ENCODE measurements at places on chromosomes 7 and 10.

GRCh38 chr10:80477813-80478212, 23.7 kb downstream of the TSPAN14 start:
- DNase-seq = no peak

DNA sequence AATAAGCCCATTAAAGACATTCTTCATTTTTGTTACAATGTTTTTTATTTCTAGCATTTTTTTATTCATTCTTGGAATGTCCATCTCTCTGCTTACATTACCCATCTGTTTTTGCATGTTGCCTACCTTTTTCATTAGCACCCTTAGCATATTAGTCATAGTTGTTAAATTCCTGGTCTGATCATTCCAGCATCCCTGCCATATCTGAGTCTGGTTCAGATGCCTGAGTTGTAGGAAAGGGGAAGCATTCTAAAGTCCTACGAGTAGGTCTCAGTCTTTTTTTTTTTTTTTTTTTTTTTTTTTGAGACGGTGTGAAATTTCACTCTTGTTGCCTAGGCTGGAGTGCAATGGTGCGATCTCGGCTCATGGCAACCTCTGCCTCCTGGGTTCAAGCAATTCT, 19.7 kb upstream of the NRF1 start:
- no peak for DNase-seq

DNA sequence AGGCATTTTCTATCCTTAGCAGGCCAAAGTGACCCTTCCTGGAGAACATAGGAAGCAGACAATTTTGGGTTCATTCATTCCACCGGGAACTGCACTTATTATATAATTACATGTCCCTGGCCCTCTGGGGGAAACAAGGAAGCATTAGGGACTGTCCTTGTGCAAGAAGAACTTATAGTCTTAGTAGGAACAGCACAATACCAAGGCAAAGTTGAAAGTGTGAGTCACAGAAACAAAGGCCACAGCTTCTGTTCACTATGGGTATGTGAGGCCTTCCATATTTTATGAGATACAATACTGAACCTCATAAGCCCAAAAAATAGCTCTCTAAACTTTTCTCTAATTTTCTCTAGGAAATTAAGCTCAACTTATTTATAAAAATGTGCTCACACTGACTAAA, 18.4 kb upstream of the AKR1B10 start:
- no peak for DNase-seq

DNA sequence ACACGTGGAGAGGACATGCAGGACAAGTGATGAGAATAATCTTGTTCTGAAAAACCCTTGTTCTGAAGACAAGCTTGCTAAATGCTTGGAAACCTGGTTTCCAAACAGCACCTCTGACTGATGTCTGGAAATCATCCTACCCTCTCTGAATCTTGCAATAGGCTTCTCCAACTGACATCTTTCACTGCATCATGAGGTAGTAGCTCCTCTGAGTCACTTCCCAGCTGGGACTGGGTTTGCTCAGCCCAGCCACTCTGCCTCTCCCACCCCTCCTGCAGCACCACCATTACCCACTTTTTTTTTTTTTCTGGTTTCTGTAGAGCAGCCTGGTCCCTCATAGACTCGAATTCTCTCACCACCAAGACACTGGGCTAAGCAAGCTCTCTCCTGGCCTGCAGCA, 919.8 kb downstream of the GRID1 start:
- no peak for DNase-seq

GRCh38 chr7:93894426-93894825, 3.9 kb upstream of the TFPI2 start:
- DNase-seq = no peak

DNA sequence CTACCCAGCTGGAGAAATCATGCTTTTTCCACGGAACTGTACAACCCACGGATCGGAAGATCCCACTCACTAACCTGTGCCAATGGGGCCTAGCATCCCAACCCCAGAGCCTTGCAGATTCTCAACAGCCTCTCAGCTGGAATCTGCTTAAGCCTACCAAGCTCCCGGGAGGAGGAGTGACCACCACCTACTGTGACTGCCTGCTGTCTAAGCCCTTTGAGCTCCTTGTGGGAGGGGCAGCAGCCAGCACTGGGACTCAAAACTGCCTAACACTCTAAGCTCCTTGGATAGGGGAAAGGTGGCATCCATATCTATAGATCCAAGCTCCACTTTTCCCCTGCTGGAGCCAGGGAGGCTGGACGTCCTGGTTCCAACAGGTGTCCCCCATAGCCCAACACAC, 254.4 kb upstream of the CNTNAP2 start:
- no peak for DNase-seq
